Small intestine (tissue), 16 donors: ENCODE measurements at places on chromosomes 5 and 9. TPM values are rescaled to one million over a fixed set of nuclear protein-coding genes. Genes with fewer than 3 reads are reported as not detected.

GNPDA1 gene
- 123 TPM for polyA plus RNA-seq

SAXO1 gene
- polyA plus RNA-seq = 0.01 TPM

DNA sequence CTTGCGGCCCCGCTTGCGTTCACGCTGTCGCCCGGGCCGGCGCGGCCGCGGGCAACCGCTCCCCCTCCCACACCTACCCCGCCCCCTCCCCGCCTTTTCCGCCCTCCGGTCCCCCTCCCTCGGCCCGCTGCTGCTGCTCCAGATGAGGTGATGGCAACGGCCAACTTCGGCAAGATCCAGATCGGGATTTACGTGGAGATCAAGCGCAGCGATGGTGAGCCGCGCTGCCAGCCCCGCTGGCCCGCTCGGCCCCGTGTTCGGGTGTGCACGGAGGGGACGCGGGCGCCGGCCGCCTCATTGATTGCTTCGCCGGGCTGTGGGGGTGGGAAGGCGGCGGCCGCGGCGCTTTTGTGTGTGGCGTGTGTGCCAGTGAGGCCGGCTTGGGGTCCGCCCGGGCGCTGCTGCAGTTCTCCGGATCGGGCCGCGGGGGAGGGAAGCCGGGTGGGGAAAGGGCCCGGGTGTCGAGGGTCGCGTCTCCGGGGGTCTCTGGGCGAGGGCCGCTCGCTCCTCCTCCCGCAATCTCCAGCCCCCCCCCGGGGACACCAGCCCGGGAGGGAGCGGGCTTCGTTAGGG, 403 bp downstream of the KIF2A start:
- no peak for DNase-seq

DNA sequence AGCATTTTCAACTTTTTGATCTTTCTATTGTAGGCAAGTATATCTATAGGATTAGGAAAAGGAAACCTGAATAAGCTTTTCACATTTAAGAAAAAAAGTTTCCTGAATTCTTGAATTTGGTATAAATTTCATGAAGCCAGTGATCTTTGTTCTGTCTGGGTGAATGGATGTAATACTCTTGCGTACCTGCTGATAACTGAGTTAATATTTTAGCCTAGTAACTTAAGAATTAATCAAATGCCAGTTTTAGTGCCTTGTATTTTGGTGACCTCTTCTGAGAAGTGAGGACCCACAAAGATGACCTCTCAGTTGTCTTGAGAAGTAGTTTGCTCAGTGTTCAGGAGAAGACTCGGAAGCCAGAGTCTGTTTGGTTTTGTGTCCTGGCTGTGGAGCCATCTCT, 77.9 kb downstream of the UHRF2 start:
- no peak for DNase-seq

DNA sequence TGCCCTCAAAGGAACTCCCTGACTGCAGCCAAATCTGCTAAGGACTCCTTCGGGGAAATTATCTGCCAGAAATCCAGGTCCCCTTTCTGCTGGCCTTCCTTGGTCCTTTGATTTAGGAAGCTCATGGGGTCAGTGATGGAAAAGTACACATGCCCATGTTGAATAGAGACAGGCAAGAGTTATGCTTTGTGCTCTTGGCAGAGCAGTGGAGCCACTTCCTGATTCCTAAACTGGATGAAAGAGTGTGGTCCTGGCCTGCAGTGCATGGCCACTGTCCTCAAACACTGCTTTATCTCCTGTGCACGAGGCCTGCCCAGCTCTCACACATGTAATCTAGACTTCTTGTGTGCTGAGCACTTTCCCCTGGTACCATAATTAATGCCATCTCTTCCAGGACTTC, 2.0 kb upstream of the EBF1 start:
- DNase-seq = no peak

GRCh38 chr5:153390569-153390968, 99.9 kb upstream of the GRIA1 start:
- DNase-seq = no peak

DNA sequence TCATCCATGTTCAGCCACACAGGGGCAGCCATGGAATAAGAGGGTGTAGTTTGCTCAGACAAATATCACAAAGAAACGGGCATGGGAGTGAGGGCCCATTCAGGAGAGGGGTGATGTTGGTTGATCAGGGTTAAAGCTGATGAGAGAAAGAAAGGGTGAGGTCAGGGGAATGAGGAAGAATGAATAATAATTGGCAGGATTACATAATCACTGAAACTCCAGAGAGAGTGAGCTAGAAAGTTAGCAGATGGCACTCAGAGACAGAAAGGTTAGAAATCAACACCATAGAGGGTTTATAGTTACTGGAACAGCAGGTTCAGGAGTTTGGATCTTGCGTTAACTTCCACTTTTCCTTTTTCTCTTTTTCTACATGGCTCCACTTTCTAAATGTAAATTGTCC, 113.9 kb downstream of the TAF11L14 start:
- DNase-seq = no peak

GRCh38 chr9:133456409-133456808, 3.4 kb upstream of the CACFD1 start:
- DNase-seq = no peak

DNA sequence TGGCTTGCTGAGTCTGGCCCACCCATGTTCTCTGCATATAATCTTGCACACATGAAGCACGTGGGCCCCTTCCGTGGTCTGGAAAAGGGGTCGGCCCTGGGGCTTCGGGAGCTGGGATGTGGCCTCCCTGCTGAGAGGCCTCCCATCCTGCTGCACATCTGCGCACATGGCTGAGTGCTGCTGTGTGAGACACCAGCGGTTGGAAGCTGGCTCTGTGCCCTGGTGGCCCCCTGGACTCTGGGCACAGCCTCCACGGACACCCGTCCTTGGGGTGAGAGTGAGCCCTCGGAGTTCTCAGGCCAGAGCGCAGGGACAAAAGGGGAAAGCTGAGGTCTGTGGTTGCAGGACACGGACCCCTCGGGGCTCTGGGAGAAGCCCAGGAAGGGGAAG, 115.8 kb downstream of the RXRA start:
- DNase-seq = no peak

DNA sequence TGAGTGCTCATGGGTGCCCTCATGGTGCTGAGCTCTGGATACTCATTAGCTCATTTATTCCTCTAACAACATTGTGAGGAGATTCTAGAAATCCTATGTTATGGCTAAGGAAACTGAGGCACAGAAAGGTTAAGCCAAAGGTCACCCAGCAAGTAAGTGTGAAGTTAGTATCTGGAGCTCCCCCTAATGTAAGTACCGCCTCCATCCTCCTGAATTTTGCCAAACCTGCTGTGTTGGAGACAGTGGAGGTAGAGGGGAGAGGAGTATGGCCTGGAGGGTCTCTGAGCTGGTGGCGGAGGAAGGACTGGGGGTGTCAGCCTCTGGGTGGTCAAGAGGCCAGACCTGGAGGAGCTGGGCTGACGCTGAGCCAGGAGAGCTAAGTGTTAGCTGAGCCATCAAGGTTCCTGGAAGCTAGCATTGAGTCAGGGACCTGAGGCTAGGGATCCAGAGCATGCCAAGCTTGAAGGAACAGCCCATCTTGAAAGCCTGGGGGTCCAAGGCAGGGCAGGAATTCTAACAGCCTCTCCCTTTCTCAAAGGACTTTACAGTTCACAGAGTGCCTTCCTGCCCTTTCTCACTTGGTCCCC, 114.8 kb downstream of the RGS3 start:
- DNase-seq = no peak

DNA sequence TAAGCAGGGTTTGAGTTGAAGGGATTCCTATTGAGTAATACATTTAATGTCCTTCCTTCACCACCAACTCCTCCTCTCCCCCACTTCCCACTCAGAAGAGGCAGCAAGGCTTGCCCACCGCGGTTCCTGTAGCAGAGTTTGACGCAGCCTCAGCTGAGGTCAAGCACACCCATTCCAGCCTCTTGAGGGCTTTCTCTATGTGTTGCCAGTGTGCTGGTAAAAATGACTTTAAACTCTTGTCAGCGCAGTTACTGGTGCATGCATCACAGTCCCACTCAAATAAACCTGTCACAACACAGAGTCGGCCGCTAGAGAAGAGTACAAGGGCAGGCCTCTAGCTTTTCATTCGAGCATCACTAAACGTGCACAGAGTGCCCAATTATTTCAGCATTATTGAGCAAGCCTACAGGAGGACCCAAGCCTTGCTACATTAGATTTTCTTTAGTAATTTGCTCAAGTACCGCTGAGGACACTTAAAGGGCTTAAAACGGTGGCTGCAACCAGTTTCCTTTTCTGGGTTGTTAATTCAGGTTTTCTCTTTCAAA, 79.6 kb downstream of the TLE4 start:
- DNase-seq = no peak

- no peak for DNase-seq
These were observed 8.0 kb downstream of the MAP1B start for GRCh38 chr5:72115296-72115695.

DNA sequence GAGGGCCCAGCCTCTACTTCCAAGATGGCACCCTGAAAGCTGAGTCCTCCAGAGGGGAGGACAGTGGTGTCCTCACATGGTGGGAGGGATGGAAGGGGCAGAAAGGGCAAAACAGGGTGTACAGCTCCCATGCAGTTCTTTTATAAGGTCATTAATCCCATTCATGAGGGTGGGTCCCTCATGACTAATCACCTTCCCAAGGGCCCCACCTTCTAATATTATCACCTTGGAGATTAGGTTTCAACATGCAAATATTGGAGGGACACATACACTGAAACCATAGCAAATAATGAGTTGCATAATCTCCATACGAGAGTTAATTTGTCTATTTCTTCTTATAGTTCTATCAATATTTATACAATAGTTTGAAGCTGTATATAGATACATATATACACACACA, 5.8 kb upstream of the ZBTB43 start:
- DNase-seq = peak; percentile 53

DNA sequence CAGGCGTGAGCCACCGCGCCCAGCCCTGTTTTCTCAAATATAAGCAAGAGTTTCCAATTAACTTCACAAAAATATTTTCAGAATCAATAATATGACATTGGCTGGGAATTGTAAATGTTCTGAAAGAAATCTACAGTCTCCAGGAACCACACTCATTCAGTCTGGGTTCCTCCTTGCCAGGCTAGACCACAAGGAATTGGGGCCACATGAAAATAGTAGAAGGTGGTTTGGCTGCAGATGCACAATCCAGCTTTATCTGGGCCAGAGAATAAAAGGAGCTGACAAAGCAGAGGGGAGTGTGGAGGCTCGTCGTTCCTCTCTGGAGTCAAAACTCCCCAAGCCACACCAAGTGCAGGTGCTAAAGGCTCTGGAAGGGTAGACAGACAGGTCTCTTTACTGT, 92.0 kb upstream of the OSMR start:
- no peak for DNase-seq
